Thoracic aorta (tissue), 2 donors: ENCODE measurements at places on chromosomes 5 and 9. TPM values are rescaled to one million over a fixed set of nuclear protein-coding genes. Genes with fewer than 3 reads are reported as not detected.

DNA sequence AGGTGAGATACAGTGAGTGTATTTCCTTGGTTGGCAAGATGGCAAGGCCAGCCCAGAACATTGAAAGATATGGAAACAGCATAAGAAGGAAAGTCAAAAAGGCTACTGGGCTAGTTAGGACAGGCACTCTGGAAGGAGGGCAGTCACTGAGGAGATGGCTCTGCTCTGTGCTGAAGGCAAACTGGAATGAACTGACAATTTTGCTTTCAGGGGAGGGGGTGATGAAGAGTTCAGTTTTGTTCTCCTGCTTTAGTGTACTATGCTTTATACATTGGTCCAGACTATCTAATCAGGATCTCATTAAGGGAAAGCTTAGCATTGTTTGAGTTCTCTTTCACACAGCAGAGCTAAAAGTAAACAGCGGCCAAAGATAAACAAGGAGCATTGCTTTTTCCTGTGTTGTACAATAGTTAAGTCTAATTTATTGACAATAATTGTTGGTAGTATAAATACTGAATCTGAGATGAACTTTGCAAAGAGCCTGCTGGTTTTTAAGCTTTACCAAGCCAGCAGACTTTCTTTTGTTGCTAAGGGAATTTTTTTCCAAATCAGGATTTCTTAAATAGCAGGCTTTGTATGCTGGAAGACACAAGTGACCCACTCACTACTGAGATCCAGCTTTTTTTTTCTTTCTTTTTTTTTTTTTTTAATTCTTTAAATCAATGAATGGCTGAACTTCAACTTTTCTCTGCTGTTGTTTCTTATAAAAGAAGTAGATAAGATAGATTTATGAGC lies 355.5 kb downstream of the ARRDC3 start:
- DNase-seq = no peak

The EQTN gene
- total RNA-seq = not detected

GRCh38 chr5:31516802-31517201 lies 15.1 kb downstream of the DROSHA start:
- no peak for DNase-seq

The OR2K2 gene
- not detected for total RNA-seq

DNA sequence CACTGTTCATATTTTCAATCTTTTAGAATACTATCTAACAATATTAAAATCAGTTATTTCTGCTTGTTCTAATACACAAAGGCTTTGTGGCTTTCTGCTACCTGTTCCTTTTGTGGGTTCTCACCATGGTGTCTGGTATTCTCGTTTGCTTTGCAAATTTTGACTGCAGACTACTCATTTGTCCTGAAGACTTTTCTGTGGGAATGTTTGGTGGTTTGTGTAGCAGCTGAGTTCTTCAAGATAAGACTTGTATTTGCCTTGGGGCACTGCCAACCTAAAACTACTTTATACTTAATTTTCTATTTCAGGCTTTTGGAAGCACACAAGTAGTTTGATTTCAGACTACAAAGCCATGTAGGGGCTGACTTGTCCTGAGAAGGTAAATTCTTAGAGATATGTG lies 11.1 kb downstream of the IL33 start:
- no peak for DNase-seq

- no peak for DNase-seq
These were observed 81.4 kb upstream of the RANBP6 start for GRCh38 chr9:6096821-6097220.

The NMUR2 gene
- not detected for total RNA-seq

The SPAAR gene
- total RNA-seq = 3.2 TPM

DNA sequence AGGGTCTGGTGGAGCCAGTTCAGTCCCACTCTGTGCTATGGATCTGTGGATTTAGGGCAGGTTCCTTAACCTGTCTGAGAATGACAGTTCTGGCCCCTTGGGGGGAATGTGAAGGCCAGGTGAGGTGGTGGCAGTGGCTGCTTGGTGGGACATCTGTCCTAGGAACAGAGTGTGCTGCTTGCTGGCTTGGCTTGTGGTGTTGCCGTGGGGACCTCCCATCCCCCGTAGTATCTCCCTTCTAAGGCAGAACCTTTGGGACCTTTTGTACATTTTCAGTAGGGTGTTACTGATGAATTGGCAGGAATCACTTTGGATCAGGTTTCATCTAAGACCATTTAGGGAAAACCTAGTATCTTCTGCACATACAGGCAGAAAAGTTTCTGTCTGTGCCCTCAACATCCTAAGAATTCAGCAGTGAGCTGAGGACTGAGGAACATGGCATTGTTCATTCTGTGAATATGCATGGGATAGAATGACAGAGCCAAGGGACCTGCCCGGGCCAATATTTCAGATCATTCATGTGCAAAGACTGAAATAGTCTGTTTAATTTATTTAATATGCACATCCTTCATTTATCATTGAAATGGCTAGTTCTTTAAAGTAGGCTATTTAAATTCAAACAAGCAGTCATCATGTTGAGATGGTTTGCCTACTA lies 64.6 kb downstream of the WNK2 start:
- DNase-seq = no peak

- no peak for DNase-seq
These were observed 15.4 kb downstream of the REEP5 start for GRCh38 chr5:112906637-112907036.

GRCh38 chr5:109345699-109346098 lies 64.1 kb downstream of the PJA2 start:
- no peak for DNase-seq

GRCh38 chr5:143138839-143139238 lies 264.6 kb downstream of the NR3C1 start:
- no peak for DNase-seq

DNA sequence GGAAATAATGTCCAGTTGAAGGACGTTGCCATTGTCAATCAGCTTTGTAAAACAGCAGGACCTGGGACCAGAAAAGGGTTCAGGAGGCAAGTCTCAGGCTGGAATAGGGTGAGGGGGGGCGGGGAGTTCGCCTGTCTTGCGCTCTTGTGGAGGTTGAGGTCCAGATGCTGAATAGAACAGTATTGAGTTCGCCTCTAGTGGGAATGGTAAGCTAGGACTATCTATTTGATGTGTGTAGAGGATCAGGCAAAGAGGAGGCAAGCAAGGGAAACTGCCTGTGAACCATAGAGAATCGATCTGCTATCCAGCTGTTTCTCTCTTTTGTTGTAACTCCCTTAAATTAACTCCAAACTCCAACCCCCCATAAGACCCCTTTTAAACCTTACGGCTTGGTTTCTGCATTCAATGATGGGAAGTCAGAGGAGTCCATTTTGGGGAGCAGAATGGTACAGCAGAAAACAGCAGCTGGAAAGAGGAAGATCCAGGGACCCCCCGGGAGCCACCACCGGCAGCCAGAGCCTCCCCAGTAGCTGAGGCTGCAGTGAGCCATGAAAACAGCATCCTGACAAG lies 133.7 kb downstream of the SLC28A3 start:
- DNase-seq = no peak

- no peak for DNase-seq
These were observed 12.4 kb upstream of the IL17B start for GRCh38 chr5:149391524-149391923.

GRCh38 chr5:35466746-35467145 lies 150.9 kb upstream of the SPEF2 start:
- no peak for DNase-seq

GRCh38 chr9:7970681-7971330 lies 171.2 kb upstream of the DMAC1 start:
- DNase-seq = no peak

DNA sequence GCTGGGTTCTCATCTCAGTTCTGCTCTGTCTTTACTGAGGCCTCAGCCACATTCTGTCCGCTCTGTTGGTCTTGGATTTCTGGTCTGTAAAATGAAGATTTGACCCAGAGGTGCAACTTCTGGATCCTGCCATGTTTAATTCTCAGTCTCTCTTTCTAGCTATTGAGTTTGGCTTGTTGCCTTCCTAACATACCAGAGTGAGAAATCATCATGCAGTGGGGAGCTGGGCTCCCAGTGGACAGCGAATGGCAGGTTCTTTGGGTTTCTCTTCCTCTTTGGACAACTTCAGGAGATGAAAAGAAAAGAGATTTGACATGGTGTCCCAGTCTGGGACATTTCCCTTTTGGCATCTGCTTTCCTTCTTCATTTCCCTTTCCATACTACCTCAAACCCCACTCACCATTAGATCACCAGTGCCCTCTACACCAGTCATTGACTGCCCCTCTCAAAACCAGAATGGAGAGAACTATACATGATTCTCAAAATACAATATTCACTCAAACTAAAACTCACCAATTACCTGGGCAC lies 334.7 kb downstream of the ACTL7B start:
- DNase-seq = no peak

GRCh38 chr9:10032166-10032565 lies 580.6 kb downstream of the PTPRD start:
- DNase-seq = no peak

GRCh38 chr5:36590513-36591286 lies 15.7 kb upstream of the SLC1A3 start:
- no peak for DNase-seq

DNA sequence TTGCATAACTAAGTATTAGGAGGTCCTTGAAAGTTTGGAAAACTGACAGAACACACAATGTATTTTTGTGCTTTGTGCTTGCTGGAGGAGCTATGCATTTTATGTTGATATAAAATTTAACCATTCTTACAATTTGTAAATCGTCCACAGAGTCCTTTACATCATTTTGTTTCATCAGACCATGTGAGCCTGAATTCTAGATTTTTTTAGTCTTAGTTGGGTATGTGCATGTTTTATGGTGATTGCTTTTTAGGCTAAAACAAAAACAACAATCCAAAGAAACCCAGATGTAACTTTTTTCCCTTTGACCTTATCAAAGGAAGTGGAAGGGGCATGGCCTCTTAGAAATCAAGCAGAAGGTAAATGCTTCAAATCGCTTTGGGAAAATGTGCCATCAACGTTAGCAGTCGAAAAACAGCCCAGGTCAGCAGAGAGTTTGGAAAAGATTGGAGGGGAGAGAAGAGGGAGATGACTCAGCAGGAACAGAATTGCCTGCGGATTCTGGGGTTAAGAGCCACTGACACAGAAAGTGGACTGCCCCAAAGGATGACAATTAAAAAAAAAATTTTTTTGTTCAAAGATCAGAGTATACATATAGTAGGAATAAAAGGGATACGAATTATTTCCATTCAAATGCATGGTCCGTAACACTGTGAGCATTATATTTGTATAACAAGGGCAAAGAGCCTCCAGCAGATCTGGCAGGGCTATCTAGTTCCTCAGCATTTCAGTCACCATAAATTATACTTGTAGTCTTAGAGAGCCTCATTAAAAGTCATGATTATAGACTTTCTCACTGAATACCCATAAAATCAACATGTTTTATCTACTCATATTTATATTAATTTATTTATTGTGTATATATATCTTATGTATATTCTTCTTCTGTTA lies 253.5 kb upstream of the HAPLN1 start:
- DNase-seq = no peak

DNA sequence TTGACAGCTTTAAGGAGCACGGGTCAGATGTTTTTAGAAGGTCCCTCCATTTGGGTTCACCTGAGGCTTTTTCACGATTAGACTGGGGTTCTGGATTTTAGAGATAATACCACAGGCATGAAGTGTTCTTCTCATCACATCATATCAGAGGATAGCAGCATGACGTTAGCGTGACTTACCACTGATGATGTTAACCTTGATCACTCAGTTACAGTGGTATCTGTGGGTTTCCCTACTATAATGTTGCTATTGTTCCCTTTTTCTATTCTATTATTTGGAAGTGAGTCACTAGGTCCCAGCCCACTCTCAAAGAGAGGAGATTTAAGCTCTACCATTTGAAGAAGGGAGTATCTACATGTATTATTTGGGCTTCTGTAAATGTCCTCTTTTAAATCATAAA lies 300.0 kb downstream of the MAST4 start:
- no peak for DNase-seq

GRCh38 chr9:20441711-20442423 lies 180.4 kb downstream of the MLLT3 start:
- DNase-seq = no peak

The SLC6A3 gene
- 0.14 TPM for total RNA-seq

The NXNL2 gene
- total RNA-seq = 1.8 TPM

DNA sequence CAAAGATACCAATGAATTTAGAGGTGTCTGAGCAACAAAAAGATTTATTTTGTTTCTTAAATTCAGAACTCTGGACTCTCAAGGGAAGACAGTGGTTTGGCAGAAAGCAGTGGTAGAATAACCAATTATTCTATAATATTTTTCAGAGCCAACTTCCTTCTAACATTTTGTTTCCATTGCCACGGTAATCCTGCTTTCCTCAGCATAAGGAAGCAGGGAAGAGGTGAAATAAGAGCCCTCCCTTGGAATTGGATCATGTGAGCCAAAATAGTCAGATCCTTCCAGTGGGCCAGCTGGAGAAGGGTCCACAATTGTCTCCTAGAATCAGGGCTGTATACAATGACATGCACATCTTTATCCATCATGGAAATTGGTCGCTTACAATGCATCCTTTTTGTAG lies 130.0 kb upstream of the MAP1B start:
- no peak for DNase-seq

GRCh38 chr5:154485096-154485491 lies 7.1 kb upstream of the HAND1 start:
- no peak for DNase-seq

DNA sequence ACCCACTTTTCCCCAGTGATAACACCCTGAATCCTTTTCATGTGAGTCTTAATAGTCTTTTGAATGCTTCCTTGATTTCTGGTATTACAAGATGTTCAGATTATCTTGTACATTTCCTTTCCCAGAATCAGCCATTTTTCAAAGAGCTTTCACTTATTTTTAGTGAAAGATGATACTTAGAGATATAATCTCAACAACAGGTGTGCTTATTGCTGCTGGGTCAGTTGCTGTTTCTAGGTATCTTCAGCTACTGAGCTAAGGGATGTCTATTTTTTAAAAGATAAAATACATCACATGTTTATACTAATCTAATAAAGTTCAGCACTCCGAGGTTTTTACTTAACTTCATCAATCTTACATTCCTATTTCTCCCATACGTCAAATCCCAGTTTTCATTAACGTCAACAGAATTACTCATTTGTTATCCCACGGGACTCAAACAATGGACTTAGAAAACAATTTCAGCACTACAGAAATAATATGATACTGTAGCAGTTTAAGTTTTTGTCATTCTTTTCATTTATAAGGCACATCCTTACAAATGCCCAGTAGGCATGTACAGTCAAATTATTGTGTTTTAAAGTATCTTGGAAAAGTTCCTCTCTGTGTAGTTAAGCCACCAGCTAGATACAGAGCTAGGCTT lies 9.0 kb downstream of the PCDHAC1 start:
- DNase-seq = no peak

DNA sequence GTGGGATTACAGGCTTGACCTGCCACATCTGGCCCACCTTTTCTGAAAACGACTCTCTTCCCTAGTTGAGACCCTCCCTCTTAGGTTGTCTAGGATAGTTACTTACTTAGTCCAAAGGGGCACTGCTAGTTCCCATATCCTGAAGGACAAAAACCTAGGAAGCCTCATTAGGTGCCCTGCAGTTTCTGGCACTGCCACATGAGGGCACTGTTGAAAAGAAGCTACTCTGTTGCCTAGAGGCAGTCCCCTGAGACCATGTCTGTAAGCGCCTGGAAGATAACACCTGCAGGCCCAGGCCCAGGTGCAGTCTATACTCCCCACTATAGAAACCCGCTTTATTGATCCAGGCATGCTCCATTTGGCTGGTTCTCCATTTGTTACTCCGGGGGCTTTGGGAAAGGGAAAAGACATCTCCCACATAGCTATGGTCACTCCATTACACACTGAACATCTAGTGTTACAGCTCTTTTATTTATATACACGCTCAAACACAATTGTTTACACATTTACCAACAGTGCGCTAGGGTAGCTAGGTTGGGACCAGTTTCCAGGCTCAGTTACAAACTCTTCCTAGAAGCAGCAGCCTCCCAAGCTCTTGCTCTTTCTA lies 73.4 kb upstream of the PPARGC1B start:
- DNase-seq = no peak

- no peak for DNase-seq
These were observed 85.1 kb downstream of the MED27 start for GRCh38 chr9:131994364-131995125.
